ENCODE measurements at places on chromosomes 16 and 17.

DNA sequence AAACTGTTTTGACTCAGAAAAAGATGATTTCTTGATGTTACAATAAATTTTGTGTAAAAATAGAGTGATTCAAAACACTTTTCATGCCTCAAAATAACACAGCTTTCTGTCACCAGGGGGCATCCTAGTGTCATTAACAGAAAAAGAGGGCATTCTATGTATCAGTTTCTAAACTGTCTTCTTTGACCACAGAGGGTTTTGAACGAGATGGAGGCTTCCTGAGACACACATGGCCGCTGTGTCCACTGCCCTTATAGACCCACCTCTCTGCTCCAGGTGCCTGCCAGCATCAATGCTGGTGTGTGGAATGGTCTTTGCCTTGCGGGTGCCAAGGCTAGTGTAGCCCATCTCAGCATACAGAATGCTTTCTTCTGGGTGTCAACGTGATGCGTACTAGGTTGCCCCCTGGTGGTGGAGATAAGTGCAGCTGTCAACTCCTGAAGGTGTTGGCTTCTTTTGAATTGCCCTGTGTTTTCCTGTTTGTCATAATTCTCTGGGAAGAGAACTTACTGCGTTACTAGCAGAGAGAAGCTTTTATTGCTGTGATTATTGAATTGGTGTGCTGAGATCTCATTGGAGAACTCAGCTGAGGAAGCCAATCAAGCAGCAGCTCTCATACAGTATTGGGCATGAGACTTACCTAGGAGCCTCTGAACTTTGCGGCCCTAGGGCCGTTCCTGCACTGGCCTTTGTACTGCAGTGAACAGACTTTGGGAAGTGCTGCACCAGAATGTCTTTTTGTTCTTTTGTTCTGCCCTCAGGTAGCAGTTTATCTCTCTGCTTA is 38.6 kb downstream of the USP10 start:
- DNase-seq = peak; percentile 73

DNA sequence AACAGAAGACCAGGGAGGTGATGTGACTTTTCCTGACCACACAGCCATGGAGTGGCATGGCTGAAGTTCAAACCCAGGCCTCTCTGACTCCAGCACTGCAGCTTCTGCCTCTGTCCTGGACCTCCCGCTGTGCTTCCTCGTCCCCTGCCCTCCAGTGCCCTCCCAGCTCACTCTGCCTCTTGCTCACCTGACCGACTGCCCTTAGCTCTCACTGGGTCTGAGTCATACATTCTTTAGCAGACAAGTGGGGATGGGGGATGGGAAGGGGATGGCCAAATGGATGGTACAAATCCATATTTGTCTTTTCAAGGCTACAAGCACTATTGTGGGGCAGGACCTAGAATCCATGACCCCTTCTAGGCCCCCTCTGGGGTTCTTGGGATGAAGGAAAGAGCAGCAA is 33.0 kb downstream of the PITPNM3 start:
- DNase-seq = no peak

GRCh38 chr16:8919089-8919933 is 37.2 kb downstream of the LITAFD start:
- no peak for DNase-seq

DNA sequence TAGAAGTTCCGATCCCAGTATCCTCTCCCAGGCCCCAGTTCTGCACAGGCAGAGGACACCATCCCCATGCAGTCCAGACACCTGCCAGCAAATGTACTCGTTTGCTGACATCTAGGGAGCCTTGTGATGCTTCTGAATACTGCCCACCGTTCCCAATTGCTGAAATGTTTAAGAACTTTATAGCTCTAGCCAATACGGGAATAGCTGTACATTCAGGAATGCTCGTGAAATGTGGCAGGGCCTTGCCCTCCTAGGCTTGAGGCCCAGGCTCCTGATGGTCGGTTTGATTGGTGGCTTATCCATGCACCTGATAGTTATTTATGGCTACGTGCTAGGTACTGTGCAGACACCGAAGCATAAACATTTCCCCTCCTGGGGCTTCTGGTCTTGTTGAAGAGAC is 255.5 kb downstream of the PRKCA start:
- DNase-seq = no peak

DNA sequence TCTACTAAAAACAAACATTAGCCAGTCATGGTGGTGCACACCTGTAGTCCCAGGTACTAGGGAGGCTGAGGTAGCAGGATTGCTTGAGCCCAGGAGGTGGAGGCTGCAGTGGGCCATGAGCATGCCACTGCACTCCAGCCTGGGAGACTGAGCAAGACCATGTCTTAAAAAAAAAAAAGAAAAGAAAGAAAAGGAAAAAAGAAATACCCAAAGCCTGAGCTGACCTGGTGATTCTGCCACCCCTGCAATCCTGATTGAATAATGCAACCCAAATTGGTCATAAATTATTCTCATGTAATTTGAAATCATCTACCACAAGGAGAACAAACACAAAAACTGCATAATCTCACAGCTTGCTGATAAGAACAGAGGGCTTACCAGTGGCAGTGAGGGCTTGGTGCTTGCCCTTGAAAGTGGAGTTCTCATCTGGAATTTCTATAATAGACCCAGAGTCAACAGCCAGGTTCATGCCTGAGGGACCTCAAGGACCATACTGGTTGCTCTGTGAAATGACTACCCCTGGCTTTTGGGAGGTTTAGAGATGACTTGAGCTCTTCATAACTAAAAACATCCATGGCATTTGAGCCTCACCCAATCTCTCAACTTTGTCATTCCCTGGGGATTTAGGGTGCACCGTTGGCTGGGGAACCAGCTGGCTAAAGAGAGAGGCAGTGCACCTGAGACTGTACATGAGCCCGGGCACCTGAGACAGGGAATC is 35.4 kb upstream of the TMC5 start:
- no peak for DNase-seq

DNA sequence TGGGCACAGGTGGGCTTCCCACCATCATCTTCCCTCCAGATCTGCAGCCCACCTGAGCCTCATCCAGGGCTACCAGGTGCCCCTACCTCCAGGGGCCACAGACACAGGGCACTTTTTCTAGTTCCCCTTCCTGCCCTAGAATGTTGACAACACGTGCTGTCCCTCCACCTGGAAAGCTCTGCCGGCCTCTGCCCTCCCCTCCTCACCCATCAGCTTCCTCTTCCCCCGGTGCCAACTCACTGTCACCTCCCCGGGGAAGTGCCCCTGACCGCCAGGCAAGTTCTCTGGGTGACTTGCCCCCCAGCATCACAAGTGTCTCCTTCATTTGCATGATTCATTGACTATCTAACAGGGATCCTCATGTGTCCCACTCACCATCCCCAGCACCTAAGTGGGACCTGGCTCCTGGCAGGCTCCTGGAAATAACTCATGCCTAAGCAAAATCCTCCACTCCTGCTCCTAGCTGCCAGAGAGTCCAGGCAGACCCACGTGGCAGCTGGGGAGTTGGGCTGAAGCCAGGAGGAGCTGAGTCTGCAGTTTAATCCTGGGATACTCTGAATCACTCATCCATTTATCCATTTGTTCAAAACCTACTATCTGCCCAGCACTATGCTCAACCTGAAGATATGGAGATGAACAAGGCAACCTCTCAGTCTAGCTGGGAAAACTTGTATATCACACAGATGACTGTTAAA is 304.4 kb downstream of the FOXL1 start:
- DNase-seq = peak; percentile 73

DNA sequence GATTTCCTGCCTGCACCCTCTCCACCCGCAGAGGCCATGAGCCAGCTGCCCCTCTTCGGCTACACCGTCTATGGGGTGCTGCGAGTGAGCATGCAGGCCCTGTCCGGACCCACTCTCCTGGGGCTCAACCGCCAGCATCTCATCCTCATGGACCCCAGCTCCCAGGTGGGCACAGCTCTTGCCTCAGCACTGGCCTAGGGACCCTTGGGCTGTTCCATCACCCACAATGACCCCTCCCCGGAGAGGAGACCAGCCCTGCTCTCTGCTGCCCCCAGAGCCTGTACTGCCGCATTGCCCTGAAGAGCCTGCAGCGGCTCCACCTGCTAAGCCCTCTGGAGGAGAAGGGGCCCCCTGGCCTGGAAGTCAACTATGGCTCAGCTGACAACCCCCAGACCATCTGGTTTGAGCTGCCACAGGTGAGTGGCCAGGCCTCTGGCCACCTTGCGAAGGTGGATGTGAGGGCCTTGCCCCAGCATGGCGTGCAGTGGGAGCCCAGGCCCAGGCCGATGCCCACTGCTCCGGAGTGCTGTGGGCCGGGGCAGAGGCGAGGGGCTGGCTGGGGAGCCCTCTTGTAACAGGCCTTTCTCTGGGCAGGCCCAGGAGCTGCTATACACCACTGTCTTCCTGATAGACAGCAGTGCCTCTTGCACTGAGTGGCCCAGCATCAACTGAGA is 7.3 kb upstream of the SMIM5 start:
- DNase-seq = peak; percentile 69

DNA sequence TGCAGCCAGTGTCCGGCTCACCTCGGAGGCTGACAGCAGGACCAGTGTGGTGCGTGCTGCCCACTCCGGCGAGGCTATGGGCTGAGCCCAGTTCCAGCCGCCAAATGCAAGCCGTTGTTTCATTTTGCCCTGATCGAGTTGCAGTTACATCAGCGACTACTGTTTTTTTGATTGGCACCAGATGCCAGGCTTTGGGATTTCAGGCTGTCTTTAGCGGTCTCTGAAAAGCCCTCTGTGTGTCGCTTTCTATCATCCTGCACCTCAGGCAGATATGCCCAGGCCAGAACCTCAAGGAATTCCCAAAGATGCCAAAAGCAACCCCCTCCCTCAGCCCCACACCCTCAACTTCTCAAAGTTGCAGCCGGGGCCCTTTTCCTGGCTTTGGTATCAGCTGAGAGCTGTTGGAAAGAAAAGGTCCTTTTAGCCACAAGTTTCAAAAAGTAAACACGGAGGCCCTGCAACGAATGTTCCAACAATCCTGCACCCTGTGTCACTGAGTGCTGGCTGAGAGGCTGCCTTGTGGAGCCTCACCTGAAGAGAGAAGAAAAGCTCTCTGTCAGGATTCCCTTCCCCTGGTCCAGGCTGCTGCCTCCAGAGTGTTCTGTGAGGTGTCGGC is 58.9 kb downstream of the WWP2 start:
- peak; percentile 86 for DNase-seq

DNA sequence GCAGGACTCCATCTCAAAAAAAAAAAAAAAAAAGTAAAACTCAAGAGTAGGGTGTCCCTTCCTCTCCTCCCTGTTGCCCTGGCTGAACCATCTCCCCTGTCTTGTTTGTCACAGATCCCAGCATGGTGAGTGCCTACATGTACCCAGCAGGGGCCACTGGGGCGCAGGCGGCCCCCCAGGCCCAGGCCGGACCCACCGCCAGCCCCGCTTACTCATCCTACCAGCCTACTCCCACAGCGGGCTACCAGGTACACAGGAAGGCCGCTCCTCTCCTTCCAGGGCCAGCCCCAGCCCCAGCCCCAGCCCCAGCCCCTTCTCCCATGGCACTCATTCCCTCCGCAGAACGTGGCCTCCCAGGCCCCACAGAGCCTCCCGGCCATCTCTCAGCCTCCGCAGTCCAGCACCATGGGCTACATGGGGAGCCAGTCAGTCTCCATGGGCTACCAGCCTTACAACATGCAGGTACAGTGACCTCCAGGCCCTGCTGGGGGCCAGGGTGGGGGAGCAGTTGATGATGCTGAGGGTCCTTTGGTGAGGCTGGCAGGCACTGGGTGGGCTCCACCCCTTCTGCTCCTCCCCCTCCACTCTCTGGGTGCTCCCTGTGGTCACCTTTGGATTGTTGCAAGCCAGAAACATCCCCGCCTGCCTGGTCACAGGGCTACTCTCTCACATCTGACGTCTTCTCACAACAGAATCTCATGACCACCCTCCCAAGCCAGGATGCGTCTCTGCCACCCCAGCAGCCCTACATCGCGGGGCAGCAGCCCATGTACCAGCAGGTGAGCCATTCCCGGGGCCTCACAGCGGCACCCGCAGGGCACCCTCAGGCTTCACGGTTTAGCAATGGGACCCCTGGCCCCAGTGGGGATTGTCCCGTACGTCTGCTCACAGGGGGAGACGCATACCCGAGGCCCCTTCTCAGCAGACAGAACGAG is 2.5 kb upstream of the MRPL12 start:
- no peak for DNase-seq

DNA sequence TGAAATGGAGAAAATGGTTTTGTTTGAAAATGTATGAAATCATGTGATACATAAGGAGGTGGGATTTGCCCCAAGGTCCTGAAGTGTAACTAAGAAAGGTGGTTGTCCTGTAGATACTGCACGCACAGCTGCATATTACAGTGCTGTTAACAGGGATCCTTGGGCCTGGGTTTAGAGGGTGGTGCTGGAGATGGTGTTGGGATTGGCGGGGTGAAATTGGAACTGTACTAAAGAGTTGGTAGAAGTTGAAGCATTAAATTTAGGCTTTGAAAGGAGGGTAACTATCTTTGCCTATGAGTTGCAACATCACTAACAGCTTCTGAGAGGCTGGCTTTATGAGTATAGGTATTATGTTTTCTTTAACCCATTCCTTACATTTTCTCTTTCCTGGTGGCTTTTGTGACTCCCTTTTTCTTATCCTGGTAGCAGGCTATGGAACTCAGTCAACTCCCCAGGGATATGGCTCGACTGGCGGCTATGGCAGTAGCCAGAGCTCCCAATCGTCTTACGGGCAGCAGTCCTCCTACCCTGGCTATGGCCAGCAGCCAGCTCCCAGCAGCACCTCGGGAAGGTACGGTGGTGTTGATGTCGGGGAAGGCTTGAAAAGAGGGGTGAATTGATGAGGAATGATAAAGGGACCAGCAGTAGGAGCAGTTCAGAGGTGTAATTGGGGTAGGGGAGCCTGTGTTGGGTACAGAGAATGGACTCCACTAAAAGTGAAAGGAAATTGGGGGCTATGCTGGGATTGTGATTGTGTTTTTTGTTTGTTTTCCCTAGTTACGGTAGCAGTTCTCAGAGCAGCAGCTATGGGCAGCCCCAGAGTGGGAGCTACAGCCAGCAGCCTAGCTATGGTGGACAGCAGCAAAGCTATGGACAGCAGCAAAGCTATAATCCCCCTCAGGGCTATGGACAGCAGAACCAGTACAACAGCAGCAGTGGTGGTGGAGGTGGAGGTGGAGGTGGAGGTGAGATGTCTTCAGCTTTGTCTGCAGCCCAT is 3.8 kb downstream of the FUS start:
- DNase-seq = no peak

GRCh38 chr17:32659419-32659842 is 172.6 kb downstream of the CDK5R1 start:
- peak; percentile 85 for DNase-seq

GRCh38 chr17:2395258-2396181 is 5.3 kb downstream of the MNT start:
- DNase-seq = no peak

GRCh38 chr17:78910497-78911284 is 7.7 kb upstream of the CEP295NL start:
- no peak for DNase-seq
